ENCODE measurements at places on chromosomes 5 and 9. TPM values are rescaled to one million over a fixed set of nuclear protein-coding genes. Genes with fewer than 3 reads are reported as not detected.
A peak's percentile ranks its signal among the peaks of the same experiment; 100 is the strongest.

GABRA1 gene
- total RNA-seq, result not detected

OSMR gene
- 25.2 TPM for total RNA-seq

AHRR gene
- total RNA-seq, result 4.1 TPM

DNA sequence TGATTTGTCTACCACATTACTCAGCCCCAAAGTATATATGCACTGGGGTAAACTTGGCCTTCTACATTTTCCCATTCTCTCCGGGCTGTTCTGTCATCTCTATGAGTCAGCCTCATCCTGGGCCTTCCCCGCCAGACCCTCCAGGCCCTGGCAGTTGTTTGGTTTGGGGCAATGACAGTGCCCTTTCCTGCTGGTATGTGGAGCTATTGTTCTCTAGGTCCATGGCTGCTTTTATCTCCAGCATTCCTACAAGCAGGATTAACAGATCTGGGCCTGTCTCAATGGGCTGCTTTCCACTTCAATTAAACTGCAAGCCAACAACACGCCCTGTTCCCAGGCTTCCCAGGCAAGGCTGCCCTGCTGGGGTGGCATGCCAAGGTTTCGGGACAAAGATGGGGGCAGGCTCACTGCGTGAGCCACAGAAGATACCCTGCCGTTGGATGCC lies 136.4 kb downstream of the SLIT3 start:
- DNase-seq, result no peak

DNA sequence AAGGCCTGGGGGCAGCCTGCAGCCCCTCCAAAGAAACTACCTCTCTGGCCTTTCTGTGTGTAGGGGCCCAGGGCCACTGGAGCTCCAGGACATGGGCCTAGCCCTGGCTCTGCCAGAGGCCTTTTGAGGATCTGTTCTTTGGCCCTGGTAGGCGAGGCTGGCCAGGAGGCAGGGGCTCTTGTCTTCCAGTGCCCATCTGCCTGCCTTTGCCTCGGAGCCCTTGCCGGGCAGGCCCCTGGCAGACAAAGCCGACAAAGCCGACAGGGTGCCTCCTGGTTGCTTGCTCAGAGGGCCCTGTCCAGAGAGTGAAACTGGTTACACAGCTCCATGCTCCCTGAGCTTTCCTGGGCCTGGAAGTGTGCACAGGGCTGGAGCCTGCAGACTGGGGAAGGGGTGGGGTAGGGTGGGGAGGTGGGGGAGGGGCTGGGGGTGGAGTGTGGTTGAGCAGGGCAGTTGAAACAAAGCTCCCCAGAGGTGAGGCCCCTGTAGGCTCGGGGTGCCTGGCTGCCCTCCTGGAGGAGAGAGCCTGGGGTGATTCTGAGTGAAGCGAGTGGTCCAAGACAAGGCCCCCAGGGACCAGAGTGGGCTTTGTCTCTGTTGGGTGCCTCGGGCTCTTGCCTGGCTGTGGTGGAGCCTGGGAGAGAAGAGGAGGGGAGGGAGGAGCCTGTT lies 29.3 kb downstream of the PTPA start:
- DNase-seq, result peak; percentile 90

- DNase-seq, result no peak
These were observed 814 bp downstream of the PLCXD3 start for GRCh38 chr5:41509399-41510175.

- DNase-seq, result no peak
These were observed 222.5 kb upstream of the IL12B start for GRCh38 chr5:159552751-159553150.
